ENCODE measurements at places on chromosomes 7 and 10.

- DNase-seq = no peak
Observed at GRCh38 chr10:69854511-69855345, 53.0 kb downstream of the COL13A1 start.

DNA sequence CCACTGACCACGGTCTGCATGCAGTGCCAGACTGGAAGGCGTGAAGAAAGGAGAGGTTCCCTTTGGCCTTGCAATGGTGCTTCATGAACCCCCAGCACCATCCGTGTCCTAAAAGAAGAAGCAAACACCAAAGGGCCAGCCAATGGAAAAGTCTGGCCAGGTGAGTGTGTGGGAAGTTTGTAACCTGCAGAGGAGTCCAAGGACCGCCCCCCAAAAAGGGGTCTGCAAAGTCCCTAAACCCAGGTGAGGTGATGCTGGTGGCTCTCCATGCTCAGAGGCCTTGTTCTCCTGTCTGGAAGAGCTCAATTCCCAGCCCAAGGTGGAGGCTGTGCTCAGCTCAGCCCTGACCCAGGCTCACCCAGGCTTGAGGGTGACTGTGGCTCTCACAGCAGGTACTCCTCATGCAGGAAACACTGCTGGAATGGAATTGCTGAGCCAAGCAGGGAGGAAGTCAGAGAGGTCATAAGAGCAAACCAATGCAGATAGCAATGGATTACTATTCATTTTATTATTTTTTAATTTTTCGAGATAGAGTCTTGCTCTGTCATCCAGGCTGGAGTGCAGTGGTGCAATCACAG lies 52.4 kb upstream of the NANOS1 start:
- no peak for DNase-seq

DNA sequence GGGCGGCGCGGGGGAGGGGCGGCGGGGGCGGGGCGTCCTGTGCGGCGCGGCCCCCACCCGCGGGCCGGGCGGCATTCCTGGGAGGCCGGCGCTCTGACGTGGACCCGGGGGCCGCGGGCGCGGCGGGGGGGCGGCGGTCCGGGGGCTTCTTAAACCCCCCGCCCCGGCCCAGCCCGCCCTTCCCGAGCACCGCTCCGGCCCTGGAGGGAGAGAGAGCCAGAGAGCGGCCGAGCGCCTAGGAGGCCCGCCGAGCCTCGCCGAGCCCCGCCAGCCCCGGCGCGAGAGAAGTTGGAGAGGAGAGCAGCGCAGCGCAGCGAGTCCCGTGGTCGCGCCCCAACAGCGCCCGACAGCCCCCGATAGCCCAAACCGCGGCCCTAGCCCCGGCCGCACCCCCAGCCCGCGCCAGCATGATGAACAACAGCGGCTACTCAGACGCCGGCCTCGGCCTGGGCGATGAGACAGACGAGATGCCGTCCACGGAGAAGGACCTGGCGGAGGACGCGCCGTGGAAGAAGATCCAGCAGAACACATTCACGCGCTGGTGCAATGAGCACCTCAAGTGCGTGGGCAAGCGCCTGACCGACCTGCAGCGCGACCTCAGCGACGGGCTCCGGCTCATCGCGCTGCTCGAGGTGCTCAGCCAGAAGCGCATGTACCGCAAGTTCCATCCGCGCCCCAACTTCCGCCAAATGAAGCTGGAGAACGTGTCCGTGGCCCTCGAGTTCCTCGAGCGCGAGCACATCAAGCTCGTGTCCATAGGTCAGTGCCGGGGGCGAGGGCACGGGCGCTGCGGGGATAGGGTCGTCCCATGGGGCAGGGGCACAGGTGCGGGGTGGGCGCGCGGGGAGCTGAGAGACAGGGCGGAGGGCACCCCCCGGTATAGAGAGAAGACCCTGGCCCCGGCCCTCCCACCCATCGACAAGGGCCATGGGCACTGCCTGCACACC lies at the start of gene FLNC:
Gene FLNC, plus strand, starts transcription at position 176 of the 947 bp plus-strand sequence. Its CDS starts 232 bp downstream, at position 408.
- no peak for DNase-seq

DNA sequence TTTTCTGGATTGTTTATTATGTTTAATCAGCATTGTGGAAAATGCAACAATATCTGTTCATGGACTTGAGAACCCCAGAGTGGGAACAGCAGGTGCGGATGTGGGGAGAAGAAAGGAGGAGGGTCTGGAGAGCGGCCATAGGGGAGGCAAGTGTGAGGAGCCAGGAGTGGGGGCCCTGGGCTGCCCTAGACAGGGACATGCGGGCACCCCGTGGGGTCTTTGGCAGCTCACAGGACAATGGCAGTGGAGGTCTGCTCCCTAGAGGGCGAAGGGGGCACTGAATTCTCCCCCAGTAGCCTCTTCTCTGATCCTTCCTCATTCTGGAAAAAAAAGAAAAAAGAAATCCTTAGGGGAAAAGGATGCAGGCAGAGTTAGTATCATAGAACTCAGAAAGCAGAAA lies 8.9 kb downstream of the TMEM176B start:
- DNase-seq = no peak

GRCh38 chr10:6271663-6272062 lies 68.9 kb downstream of the PFKFB3 start:
- DNase-seq = no peak

DNA sequence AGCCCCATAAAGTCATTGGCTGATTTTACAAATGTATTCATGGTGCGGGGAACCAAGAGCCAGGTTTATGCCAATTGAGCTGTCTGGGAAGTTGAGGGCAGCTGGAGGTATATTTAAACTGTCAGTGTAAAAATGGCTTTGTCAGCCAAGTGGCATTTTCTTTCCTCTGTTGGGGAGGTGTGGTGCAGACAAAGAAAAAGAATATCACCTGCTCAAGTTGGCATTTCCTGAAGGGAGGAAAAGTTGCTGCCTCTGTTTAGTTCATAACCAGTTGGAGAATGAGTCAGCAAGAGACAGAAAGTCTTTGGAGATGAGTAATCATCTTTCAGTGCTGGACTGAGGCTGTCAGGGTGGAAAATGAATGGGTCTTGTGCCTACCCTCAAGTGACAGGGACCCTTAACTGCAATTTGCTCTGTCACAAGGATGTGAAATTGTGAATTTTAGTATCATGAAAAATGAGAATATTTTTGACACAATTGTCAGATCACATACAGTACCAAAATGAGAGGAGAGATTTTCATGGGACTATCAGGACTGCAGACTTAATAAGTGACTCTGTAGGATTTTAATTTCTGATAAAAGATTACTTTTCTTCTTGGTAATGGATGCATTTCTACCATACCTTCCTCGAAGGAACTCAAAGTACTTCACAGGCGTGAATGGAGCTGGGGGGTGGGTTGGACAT lies 137.3 kb downstream of the ANLN start:
- DNase-seq = peak; percentile 8

- DNase-seq = peak; percentile 40
Observed at GRCh38 chr10:114767101-114767985, 54.2 kb upstream of the FHIP2A start.

GRCh38 chr7:48067475-48067874 lies 21.6 kb upstream of the UPP1 start:
- no peak for DNase-seq

DNA sequence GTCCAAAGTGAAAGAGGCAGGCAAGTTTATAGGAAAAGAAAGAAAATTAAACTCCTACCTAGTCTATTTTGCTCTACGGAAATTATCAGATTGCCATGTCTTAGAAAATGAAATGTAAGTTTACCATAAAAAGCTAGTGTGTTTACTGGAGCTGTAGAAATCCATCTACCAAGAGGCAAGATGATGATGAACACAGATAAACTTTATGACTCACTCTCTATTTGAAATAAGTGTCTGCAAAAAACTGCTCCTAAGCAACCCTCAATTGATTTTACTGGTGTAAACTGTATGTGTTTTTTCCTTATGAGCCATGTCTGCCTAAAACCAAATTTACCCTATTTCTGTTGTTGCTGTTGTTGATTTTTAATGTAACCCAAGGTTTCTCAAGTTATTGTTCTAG lies 73.8 kb upstream of the TMEM106B start:
- no peak for DNase-seq

DNA sequence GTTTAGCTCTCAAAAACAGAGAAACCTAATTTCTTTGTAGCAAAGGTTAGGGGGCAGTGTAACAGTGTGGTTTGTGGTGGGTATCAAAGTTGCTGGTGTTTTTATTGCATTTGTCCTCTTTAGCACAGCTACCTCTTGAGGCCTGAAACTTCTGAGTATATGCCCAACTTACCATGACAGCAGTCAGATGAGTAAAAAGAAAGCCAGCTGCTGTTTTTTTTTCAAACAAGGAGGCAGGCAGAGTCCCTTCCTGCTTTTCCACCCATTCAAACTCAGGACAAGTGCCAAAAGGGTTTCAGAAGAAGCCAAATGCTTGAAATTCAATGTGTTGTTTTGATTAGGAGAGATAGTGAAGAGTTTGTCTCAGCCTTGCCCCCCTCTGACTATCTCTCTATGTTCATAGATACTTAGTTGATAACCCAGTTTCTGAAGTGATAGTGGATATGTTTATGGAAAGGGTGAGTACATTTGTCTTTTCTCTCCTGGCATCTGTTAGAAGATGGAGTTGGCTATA lies 23.1 kb downstream of the GBF1 start:
- no peak for DNase-seq

DNA sequence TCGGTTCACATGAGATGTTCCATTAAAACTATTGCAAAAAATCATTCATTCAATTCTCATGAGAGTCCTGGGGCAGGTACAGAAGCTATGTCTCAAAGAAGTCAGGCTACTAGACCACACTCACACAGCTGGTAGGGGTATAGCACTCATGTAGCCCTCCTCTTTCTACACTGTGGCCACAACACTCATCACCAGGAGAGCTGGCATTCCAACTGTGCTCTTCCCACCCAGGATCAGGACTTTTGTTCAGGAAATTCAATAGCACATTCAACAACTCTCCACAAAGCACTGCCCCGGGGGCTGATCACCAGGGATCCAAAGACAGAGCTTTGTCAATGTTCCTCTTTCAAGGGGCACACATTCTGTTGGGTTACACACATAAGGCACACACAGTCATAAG lies 31.0 kb upstream of the C10orf90 start:
- no peak for DNase-seq

DNA sequence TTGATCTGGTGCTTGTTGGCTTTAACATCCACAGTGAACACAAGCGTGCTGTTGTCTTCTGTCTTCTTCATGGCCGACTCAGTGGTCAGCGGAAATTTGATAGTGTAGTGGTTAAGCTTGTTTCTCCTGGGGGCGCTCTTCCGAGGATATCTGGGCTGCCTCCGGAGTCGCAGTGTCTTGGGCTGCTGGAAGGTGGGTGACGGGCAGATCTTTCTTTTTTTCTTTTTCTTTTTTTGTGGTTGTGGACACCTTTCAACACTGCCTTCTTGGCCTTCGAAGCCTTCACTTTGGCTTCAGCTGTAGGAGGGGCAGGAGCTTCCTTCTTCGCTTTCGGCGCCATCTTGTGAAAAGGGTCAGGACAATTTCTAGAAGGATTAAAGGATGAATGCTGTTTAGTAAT lies 23.8 kb upstream of the RPA3 start:
- DNase-seq = no peak

GRCh38 chr7:84677117-84677732 lies 482.6 kb upstream of the SEMA3A start:
- DNase-seq = no peak

GRCh38 chr7:135161669-135162068 lies 8.8 kb downstream of the CYREN start:
- no peak for DNase-seq

- DNase-seq = no peak
Observed at GRCh38 chr10:96321822-96322221, 17.6 kb downstream of the DNTT start.

GRCh38 chr7:119931230-119931824 lies 341.6 kb upstream of the KCND2 start:
- DNase-seq = no peak

DNA sequence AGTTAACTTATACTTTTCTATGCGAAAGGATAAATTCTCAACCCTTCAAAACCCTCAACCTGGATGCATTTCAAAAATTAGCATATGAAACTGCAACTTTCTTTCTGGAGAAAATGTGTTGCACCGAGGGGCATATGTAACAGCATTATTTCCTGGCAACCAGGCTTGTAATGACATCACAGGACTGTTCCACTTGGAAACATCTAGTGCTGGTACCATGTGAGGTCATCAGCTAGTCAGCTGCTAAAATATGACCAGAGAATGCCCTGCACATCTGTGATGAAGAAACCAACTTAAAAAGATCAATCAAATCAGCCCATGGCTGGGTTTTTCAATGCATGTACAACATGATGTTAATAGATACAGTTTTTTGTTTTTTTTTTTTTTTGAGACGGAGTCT lies 40.0 kb downstream of the FGFR2 start:
- DNase-seq = no peak

DNA sequence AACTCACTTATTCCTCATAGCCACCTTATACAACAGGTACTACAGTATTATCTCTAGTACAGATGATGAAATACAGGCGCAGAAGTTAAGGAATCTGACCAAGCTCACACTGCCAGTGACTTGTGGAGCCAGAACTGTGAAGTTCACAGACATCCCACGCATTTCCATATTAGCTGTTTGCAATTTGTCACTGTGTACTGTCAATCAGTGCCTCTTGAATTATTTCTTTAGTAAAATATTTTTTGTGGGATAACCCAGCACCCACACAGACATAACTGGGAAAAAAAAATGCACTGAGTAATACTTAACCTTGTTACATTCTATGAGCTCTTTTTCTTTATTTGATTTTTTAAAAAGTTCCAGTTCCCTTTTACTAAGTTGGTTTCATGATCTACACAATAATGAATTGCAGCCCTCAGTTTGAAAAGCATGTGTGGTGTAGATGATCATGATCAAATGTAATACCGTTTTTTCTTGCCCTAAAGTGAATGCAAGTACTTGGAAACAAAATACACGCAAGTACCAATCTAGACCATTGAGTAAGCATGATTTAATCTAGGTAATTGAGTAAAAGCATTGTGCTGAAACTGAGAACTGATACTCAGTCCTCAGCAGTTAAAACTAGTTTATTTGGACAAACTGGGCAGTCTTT lies 14.1 kb downstream of the CUL1 start:
- no peak for DNase-seq

GRCh38 chr7:44541028-44541869 lies at the start of gene NPC1L1:
Gene NPC1L1 (minus strand): TSS chr7:44541330. CDS start chr7:44541259, 71 bp downstream.
- DNase-seq = no peak

- DNase-seq = no peak
Observed at GRCh38 chr10:3624367-3624766, 160.6 kb downstream of the KLF6 start.

GRCh38 chr10:110553905-110554304 lies 13.6 kb upstream of the SMC3 start:
- no peak for DNase-seq

DNA sequence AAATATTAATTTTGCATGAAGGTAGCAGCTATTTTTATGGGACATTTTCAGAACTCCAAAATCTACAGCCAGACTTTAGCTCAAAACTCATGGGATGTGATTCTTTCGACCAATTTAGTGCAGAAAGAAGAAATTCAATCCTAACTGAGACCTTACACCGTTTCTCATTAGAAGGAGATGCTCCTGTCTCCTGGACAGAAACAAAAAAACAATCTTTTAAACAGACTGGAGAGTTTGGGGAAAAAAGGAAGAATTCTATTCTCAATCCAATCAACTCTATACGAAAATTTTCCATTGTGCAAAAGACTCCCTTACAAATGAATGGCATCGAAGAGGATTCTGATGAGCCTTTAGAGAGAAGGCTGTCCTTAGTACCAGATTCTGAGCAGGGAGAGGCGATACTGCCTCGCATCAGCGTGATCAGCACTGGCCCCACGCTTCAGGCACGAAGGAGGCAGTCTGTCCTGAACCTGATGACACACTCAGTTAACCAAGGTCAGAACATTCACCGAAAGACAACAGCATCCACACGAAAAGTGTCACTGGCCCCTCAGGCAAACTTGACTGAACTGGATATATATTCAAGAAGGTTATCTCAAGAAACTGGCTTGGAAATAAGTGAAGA lies 112.3 kb downstream of the CFTR start:
- DNase-seq = no peak

- DNase-seq = no peak
Observed at GRCh38 chr7:620056-620455, 100.4 kb upstream of the PDGFA start.

Measured in NCI-H510A (cell line).